ENCODE measurements at places on chromosomes 16 and 17.

GRCh38 chr16:85210423-85211169, 98.3 kb upstream of the CIBAR2 start:
- no peak for DNase-seq

DNA sequence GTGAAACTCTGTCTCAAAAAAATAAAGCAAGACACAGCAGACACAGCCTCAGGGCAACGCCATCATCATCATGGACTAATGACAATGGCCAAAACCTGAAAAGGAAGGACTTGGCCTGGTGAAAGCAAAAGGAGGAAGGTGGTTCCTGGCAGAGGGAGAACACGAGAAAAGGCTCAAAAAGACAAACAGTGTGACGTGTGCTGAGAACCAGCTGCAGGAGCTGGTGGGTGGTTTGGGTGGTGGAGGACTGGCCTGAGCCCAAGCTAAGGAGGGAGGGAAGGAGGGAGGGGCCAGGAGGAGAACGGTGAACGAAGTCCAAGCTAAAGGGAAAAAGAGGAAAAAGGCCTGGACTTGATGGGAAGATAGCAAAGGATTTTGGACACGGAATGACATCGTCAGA, 85.1 kb downstream of the SLC39A11 start:
- DNase-seq: no peak

- DNase-seq: no peak
Observed at GRCh38 chr17:30352240-30352814, 18.5 kb upstream of the TMIGD1 start.

DNA sequence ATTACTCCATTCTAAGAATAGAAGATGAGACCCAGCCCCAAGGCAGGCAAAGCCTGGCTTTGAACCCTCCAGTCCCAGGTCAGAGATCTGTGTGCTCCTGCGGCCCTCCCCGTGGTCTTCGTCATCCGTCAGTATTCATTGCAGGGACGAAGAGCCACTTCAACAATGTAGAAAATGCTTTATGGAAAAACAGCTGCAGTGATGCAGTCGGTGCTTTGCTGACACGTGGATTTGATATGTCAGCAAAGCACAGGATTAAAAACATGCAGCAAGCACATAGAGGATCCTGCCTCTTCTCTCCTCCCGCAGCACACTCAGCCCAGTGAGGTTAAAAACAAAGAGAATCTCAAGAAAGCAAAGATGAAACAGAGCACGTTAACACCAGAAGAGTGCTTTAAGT, 117.1 kb upstream of the AXIN2 start:
- no peak for DNase-seq

- DNase-seq: no peak
Observed at GRCh38 chr16:24626256-24626655, 86.9 kb downstream of the RBBP6 start.

DNA sequence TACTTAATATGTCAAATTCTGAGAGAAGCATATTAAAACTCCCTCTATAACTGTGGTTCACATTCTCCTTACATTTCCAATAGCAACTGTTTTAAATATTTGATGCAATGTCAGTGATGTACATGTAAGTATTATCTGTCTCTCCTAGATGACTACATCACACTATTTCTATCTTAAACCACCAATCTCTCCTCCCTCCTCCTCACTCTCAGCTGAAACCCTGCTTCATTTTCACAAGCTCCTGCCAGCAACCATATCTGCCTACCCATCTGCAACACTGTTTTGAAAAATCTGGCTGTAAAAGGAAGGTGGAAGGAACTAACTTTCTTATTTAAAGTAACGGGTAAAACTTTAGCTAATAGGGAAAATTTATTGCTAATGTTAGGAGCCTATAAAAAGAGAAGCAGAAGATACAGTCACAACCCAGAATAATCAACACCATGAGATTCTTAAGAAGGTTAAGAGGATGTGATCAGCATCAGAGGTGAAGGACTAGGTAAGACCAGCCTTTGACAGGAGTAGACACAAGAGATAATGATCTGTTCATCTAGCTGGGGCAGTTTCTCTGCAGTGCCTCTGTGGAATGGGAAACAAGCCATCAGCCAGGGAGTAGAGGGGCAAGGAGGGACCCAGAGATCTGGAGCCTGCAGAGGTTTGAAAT, 31.0 kb downstream of the MYH10 start:
- no peak for DNase-seq

GRCh38 chr16:87581857-87582215, 20.5 kb upstream of the JPH3 start:
- peak; percentile 78 for DNase-seq

- DNase-seq: no peak
Observed at GRCh38 chr16:9286930-9287329, 195.5 kb downstream of the HAPSTR1 start.

GRCh38 chr16:53282975-53283946, 151.0 kb upstream of the RBL2 start:
- peak; percentile 23 for DNase-seq

GRCh38 chr16:65510850-65511249, 389.0 kb upstream of the CDH11 start:
- no peak for DNase-seq

GRCh38 chr16:7408700-7409365, 76.2 kb downstream of the RBFOX1 start:
- no peak for DNase-seq
